ENCODE measurements at places on chromosomes 3 and 15.

DNA sequence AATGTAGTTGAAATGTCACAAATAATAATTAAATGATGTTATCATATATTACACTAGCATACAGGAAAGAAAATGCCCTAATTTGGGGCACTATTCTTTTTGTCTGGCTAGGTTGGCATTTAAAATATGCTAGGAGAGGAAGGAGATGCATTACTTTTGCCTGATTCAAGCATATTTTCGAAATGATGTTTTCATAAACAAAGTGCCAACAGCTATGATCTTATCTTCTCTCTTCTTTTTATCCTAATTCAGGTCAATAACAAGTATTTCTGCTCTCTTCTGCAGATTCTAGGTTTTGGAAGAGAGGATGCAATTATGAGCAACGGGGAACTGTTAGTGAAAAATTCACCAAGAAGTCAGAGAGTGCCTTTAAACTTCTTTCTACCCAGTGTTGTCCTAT lies 55.8 kb upstream of the NR2F2 start:
- DNase-seq, result no peak

DNA sequence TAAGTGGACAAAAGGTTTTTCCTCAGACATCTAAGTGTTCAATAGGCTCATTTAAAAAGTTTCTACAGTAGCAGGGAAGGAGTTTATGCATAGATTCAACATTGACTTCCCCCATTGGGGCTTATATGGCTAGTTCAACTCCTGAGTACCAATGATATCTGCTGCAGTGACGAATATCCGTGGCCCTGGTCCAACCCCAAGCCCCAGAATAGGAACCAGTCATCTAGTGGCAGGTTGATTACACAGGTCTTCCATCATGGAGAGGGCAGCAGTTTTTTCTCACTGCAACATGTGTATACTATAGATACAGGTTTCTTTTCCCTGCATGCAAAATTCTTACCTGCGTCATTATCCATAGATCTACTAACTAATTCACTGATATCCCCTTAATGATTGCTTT lies 45.8 kb upstream of the KPNA4 start:
- no peak for DNase-seq

- DNase-seq, result no peak
Measured at GRCh38 chr3:171691485-171691884, 118.8 kb downstream of the PLD1 start.

DNA sequence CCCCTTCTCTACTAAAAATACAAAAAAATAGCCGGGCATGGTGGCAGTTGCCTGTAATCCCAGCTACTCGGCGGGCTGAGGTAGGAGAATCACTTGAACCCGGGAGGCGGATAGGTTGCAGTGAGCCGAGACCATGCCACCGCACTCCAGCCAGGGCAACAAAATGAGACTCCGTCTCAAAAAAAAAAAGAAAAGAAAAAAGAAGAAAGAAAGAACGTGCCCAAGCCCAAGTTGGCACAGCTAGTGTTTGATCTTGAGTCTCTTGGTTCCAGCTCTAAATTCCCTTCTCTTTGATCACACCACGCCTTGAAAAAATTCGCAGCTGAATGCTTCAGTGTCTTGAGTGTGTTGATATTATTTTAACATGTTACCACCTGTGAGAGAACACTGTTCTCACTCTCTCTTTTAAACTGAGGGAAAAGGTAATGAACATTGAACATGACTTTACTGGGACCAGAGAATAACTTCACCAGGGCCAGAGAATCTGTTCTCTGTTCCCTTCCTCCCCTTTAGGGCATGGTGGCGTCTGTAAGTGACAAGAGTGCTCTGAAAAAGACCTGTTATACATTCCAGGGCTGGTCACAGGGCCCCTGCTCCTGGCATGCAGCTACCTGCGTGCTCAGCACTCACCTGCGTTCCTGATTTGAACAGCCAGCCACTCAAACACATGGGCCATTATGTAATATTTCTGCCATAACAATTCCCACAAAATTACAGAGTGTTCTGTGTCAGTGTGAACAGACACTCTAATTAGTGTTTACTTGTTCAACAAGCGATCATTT lies 19.0 kb downstream of the SLCO3A1 start:
- DNase-seq, result no peak

DNA sequence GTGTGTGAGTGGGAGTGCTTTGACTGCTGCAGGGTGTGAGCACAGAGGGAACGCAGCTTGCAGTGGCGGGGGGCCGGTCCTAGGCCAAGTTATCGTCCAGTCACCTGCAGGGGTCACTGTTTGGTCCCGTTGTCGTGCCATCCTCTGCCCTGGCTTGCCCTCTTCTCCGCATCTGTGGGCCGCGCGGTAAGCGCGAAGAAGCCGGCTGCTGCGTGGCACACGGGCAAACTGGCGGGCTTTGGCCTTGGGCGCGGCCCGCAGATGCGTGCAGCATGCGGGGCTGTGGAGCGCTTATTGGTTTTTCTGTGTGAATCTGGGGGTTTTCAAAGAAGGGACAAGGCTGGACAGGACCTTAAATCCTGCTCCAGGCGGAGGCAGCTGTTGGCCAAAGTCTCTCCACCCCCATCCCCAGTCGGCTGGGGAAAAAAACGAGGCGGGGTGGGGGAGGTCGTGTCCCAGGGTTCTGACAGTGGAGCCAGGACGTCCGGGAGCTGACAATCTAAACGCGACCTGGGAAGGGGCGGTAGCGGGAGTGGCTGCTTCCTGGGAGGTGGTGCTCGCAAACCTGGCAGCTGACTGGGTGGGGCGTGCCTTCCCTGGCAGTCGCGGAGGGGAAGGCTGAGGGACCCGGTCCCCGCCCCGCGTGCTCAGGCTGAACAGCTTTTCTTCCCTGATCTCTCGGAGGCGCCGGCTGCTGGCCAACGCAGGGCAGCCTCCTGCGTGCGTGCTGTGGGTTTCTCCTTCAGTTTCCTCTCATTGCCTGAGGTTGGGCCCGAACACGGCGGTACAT lies 39.7 kb upstream of the VEPH1 start:
- DNase-seq, result no peak

GRCh38 chr3:72523429-72524151 lies 324.7 kb downstream of the SHQ1 start:
- no peak for DNase-seq

GRCh38 chr3:22491344-22491743 lies 711.8 kb upstream of the UBE2E2 start:
- DNase-seq, result no peak
